Activated naive CD4-positive, alpha-beta T cell (primary cell): ENCODE measurements at places on chromosomes 5 and 9.

DNA sequence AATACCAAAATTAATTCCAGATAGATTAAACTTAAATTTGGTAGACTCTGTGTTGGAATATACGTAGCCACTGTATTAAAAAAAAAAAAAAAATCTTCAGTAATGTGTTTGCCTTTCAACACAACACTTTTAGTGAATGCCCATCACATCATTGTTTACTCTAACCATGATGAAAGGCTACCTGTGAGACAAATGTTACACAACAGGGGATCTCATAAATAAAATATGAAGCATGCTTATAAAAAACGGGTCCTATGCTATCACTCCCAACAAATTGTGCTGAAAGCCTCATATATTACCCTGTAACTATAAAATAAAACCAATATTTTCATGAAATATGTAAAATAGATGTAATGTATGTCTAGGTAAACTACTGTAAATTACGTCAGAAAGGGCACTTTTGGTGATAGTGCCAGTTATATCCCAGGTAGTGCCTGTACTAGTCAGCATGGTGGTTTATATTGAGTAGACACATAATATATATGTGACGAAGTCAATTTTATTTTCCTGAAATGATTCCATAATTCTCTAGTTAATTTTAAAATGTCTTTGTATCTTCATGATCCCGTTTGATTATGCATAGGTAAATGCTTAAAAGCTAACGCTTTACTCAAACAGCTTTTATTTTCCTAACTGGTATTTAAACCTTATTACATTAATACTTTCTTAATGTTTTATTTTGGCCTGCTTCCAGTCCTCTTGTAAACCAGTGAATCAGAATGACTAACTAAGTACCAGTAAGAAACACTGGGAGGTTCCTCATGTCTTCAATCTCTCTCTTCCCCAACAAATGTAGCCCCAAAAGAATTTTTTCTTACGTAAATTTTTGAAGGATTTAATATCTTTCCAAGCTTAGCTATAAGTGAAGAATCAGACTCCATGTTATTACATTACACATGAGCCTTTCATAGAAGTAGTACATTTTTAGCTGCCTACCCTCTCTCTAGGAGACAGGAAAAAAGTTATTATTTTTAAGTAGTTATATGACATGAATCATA lies 420.3 kb downstream of the GABRG2 start:
- DNase-seq: no peak

DNA sequence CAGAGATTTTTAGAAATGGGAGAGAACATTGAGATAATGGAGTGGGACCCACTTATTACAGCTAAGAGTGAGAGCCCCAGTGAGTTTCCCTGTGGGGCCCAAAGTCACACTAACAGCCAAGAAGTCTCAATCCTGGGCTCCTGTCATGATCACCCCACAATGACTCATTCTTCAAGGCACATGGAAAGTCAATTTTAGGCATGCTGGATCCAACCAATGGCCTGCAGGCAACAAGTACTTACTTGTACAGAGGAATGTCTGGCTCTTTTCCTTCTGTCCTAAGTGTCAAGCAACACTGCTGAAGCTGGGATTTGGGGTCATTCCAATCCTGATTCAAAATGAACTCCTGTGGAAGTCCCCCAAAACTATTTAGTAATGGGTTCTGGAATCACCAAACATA lies 123.1 kb downstream of the DROSHA start:
- no peak for DNase-seq

- no peak for DNase-seq
These were observed 1275.4 kb upstream of the C9orf72 start for GRCh38 chr9:28848671-28849070.

DNA sequence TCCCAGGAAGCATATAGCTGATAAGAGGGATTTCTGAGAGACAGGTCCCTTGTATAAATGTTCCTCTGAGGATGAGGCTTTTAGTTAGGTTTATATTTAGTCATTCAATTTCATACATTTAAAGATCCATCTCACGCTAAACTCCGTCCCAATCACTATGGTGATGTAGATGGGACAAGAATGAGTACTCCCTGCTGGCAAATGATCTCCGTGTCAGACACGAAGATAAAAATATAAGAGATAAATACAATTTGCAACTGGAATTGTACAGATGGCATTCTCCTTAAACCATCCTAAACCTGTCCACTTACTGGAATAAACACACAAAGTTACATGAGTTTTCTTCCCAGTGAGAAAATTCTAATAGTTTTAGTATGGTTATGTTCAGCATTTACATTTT lies 233.0 kb downstream of the PRR16 start:
- no peak for DNase-seq

DNA sequence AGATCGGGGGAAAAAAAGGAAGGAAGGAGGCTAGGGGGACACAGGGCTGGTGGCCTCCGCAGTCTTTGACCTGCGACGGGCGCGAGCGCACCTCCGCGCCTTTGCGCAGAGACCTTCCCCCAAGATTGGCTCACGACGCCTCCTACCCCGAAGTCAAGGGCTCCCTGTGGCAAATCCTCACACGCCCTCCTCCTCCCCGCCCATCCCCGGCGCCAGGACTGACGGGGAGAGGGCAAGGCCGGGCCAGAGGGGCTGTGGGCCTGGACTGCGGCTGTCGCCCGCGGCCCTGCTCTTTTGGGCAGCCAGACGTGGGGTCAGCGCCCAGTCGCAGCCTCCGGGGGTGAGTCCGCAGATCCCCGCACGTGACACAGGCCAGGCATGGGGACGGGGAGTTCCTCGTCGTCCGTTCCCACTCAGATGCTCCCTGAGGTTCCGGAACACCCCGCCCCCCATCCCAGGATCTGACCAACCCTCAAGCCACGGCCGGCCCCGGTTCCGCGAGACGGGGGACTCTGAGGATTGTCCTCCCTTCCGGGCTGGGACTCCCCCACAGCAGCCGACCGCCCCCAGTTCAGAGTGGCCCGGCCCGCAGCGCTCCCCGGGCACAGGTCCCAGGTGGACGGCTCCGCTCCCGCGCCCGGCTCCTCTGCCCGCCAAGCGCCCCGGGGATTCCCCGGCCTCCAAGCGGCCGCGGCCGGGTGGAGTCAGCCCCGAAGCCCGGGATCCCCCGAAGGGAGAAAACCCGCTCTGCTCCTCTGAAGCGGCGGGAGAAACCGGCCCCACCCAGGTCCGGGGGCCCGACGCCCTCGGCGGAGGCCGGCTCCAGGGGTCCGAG lies 543 bp upstream of the ANKRD33B start:
- no peak for DNase-seq

DNA sequence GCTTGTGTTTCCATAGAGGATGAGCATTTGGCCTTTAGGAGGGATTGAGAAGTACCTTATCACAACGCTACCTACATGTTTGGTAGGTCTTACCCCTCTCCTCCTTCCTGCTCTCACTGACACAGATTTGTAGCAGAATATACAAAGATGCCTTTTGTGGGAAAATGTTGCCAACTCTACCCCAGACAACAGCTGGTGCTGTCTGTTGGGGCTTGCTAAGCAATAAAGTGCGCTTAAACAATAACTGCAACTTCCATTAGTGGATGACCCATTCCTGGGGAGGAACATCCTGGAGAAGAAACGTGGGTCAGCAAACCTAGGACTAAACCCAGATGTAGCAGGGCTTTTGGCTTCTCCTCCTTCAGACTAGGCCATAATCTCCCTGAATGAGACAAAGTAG lies 174.3 kb downstream of the EFNA5 start:
- DNase-seq: no peak

- DNase-seq: no peak
These were observed 5.7 kb downstream of the SRP19 start for GRCh38 chr5:112866739-112867138.

- no peak for DNase-seq
These were observed 103.2 kb downstream of the KLHL3 start for GRCh38 chr5:137632716-137633115.

DNA sequence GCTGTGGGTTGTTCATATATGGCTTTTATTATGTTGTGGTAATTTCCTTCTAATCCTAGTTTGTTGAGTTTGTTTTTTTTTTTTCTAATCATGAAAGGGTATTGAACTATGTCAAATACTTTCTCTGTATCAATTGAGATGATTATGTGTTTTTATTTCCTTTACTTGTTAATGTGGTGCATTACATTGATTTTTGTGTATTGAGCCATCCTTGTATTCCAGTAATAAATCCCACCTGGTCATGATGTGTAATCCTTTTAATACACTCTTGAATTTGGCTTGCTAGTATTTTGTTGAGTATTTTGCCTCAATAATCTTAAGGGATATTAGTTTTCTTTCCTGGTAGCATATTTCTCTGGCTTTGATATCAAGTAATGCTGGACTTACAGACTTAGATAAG lies 13.1 kb upstream of the ERCC6L2 start:
- no peak for DNase-seq

- DNase-seq: no peak
These were observed 385.6 kb downstream of the CTNND2 start for GRCh38 chr5:11518676-11519075.

GRCh38 chr5:7420510-7421280 lies 24.8 kb downstream of the ADCY2 start:
- DNase-seq: no peak

DNA sequence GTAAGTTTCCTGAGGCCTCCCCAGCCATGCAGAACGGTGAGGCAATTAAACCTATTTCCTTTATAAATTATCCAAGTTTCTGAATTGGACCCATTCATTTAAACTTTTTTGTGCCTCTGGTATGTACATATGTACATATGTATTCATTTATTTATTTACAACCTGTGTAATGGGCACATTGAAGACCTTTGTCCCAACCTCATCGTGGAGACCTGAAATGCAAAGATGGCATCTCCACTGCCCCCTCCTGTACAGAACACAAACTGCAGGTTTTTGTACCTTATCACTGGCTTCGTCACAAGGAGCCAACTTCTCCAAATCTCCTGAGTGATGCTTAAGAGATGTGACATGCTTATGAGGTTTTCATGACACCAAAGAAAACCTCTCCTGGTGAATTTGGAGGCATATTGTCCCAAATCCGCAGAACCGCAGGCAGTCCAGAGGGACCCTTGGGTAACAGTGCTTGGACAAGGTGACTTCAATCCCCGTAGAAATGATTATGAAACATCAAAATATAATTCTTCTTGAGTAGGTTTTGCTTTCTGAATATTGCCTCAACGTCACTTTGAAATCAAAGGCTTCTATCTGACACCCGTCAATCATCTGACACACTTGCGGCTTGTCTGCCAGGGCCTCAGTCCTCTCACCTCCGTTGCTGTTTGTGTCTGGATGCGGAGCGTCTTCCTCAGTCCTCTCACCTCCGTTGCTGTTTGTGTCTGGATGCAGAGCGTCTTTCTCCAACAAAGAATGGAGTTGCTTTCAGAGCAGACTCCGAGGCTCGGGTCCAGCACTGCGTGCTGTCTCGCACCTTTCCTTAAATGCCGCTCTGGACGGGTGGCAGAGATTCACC lies 135.0 kb upstream of the IRX4 start:
- no peak for DNase-seq

- no peak for DNase-seq
These were observed 2.2 kb upstream of the PRR7 start for GRCh38 chr5:177444106-177445051.

GRCh38 chr5:69414885-69415583 lies at the start of gene MARVELD2:
Gene MARVELD2, plus strand, starts transcription at chr5:69415116. Its CDS starts 4,270 bp downstream, at chr5:69419386.
- no peak for DNase-seq

DNA sequence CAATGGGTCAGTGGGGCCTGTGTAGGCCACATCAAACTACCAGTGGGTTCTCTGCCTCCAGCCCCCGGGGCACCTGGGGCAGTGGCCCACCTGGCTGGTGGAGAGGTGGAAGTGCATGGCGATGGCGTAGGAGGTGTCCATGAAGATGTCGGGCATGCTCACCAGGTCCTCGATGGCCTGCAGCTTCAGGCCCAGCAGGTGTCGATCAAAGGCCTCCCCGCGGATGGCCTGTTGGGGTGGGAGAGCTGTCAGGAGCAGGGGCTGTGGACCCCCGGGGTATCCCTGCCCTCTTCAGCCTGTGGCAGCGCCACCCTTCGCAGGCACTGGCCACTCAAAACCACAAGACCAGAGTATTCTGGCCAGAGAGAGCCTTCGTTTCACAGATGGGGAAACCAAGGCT lies 14.7 kb downstream of the CRAT start:
- DNase-seq: no peak

DNA sequence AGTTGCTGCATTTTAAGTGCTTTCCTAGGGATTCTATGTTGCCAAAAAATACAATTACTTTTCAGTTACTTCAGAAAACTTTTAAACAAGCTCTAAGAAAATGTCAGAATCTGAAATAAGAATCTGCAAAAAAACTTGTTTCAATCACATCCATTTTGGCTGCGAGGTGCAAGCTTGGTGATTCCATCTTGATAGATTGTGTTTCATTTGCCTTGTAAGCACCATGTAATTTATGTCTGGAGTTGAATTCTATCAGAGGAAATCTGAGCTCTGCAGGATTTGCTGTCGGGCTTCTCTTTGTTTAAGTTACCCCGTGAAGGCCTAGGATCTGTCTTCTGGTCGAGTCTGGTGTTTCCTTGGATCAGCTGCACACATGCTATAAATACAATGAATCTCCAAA lies 40.4 kb upstream of the MAN2A1 start:
- DNase-seq: no peak

DNA sequence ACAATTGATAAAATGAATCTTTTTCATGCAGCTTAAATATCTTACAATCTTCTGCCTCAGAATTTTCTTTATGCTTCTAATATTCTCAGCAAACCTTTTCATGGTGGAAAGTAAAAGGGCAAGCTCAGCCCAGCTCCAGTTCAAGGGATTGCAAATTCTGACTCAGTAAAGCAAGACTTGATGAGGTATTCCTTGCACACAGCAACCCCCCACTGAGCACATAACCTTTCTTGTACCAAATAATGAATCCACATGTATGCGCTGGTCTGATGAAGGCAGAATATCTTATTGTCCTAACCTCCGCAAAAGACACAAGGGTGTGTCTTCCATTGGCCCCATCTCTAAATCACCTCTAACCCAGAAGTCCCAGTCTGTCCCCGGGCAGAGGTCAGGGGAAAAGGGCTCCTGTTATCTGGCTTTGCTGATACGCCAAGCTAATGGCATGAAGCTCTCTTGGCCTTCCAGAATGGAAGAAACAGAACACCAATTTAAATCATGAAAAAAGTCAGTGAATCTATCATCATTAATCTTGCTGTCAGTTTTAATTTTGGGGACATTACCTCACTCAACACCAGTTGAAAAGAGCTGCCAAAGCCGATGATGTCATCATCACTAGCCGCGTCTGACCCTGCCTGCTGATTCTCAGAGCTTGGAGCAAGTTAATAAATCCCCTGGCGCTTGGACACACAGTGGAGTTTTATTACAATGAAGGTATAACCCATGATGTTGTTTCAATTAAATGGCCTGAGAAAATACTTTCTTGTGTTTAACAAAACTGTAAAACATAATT lies 592.5 kb upstream of the CLINT1 start:
- DNase-seq: no peak
